Stimulated activated CD4-positive, alpha-beta T cell treated with anti-CD3 and anti-CD28 coated beads, Interleukin-15, amount 100 ng/mL, for 24 hours (primary cell): ENCODE measurements at places on chromosomes 12 and 14.

DNA sequence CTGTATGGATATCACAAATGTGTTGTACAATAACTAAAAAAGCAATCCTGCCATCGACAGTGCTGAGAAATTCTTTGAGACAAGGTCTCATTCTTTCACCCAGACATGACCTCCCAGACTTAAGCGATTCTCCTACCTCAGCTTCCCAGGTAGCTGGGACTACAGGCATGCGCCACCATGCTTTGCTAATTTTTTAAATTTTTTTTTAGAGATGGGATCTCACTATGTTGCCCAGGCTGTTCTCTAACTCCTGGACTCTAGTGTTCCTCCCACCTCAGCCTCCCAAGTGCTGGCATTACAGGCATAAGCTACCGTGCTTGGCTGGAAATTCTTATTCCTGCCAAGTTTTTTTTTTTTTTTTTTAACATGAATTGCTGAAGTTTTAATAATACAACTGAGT, 16.5 kb upstream of the NOXRED1 start:
- no peak for DNase-seq

- DNase-seq, result no peak
These were observed 323.8 kb upstream of the DCN start for GRCh38 chr12:91506452-91506851.

GRCh38 chr14:67335781-67336180, 23.8 kb downstream of the ATP6V1D start:
- DNase-seq, result peak; percentile 16

DNA sequence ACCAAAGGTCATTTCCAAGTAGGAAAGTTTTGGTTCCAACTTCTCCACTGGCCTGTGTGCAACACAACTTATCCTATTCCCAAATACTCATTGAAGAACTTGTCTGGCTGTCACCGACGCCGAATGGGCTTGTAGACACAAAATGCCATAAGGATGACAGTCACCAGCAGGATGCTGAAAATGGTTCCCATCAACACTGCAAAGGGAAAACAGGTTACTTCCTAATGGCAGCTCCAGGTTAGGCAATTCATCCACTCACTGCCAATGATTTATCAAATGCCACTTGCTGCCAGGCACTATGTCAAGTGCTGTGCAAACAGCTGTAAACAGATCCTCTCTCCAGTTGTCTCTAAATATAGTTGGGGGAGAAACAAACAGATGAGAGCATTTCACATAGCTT, 6.1 kb downstream of the C12orf76 start:
- no peak for DNase-seq

DNA sequence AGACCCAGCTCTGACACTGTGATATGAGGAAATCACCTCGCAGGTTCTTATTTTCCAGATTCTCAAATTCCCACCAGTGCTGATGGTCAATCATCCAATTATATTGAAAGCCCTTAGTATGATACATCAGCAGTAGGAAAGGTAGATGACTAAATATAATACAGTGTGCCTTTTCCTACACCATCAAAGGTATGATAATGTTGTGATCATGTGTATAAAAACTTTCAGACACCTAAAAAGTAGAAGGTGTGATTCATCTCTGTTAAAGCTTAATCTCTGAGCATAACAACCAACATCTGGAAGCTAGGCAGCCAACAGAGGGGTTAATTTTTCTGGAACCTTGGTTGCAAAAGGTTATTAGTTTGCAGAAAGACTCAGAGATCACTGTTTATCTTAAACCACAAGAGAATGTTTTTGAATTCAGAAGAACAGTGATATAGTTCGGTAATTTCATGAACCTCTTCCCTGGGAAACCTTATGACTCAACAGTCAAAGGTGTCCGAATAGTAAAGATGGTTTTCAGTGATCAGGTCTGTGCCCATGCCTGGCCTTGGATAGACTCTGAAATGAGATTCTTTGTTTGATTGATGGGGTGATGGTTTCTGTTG, 122.5 kb downstream of the ETV6 start:
- no peak for DNase-seq

- no peak for DNase-seq
These were observed 633.5 kb downstream of the RERGL start for GRCh38 chr12:17456486-17456885.

DNA sequence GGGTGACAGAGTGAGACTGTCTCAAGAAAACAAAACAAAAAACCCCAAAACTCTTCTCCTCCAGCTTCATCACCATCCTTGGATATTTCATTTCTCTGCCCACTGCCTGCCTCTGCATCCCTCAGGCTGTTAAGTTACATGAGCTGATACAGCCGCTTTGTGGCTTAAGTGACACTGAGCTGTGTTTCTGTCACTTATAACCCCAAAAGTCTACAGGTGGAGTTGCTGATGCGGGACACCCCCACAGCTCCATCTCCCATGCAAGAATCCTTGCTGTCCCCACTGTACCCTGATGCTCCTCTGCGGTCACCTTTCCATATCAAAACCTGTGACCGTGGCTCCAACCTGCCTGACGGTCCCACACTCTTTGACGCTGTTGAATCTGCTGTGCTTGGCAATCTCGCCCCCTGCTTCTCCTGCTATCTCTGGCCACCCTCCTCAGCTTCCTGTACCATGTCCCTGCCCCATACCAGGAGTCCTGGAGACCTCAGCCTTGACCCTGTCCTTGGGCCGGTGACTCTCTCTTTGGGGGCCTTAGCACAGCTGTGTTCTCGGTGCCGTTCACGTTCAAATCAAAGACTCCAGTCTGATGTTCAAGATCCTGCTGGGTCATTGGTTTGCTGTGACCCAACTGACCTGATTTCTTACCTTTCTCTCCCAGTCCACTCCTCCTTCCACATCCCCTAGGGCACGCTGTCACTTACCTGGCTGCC, 20.3 kb downstream of the HVCN1 start:
- no peak for DNase-seq

DNA sequence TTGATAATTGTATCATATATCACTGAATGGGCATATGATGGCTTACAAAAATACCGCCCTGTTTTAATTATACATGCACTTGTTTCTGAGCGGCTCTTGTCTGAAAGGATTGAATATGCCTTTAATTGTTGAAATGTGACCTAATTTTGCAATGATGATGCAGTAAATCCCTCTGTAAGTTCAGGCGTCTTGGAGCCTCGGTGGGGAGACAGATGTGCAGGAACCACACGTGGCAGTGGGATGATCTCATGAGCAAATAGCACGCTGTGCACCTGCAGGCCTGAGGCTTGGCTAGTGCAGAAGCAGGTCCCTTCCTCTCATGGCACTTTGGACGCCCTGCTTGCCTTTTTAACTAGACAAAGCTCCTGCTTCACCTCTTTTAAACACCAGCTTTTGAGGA, 49.3 kb upstream of the ASPG start:
- DNase-seq, result no peak

GRCh38 chr12:11823043-11823442, 173.6 kb downstream of the ETV6 start:
- no peak for DNase-seq

DNA sequence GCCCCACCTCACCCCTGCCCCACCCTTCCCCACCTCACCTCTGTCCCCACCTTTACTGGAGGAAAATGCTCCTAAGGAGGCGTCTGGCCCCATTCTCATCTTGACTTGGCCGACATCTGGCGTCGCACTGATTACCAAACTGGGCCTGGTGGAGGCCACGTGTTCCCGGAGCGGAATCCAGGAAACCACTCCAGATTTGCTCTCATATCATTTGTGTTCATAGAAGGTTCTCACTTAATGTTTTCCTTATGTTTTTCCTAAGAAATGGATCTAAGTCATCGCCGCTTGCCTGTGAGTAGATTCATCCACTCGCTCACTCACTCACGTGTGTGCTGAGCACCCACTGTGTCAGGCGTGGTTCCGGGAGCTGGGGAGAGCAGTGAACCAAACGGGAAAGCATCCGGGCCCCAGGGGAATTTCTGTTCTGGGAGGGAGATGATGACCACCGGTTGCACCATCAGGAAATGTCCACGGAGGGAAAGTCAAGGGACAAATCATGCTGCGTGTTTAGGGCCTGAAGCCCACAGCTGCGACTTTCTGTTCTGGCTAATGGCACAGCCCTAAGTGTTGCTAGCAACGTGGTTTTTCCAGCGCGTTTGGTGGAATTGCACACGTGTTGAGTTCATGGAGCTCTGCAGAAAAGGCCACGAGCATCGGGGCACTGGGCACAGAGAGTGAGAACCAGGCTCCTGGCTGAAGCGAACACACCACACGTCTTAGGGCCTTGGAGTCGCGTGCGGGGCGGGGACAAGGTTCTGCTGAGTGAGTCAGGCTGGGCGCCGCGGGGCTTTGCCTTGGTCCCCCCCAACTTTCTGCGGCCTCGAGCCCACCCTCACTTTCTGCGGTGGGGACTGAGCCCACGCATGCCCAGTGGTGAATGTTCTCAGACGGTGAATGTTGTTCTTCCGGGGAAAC, 57.7 kb downstream of the ADGRD1 start:
- DNase-seq, result no peak

DNA sequence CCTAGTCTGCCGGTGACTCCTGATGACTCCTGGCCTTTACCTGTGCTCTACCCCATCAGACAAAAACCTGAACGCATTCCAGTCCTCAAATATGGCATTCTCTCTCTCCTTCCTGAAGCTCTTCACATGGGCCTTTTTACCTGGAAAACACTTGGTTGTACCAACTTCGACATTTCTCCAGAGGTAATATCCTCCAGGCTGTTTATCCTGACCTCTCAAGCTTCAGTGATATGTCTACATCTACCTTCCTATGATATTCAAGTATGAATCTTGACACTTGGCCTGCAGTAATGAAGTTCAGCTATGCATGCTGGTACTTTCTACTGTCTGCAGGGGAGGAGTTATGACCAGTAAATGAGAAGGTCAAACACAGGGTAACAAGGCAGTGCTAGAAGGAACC, 901.8 kb downstream of the VRK1 start:
- DNase-seq, result no peak

DNA sequence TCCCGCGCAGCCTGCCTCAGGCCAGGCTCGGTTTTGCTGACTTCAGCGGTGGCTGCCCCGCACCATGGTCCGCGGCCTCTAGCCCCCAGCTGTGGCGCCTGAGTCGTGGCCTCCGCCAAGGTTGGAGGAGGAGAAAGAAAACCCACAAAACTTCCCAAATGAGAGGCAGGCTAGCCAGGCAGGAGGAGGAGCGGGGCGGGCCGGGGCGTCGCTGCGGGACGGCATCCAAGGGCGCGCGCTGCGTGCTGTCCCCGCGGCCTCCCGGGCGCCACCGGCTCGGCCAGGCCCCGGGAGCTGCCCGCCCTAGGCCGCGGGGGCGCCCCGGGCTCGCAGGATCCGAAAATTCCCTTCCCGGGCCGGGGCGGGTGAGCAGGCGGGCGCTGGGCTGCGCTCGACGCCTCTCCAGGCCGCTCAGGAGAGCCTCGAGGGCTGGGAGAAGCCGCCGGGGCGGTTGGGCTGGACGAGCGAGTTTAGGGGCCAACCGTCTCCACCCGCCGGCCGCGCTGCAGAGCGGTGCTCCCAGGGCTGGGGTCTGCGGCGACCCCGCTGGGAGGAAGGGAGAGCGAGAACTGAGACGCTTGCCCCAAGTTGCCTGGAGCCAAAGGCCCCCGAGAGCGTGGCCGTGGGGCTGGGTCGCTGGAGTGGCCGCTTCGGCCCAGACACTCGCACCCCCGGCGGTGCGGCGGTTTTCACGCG, at the start of gene EFS:
TSS of gene EFS (minus strand) at position 137 of the 696 bp plus-strand sequence. CDS start 147 bp downstream, outside the sequence.
- no peak for DNase-seq

DNA sequence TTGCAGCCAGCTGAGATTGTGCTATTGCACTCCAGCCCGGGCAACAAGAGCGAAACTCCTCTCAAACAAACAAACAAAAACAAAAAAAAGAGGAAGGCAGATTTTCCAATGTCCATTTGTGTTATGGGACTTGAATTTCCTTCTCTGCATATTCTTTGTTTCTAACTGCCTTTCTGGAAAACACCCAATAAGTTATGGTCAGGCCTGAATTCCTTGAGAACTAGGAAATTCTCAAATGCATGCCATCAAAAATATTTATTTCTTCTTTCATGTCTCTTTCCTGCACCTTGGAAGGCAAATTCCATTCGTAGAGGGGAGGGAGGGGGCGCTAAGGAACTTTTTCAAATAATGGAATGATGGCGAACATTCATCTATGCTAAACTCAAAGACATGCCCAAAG, 117.6 kb upstream of the TMCC3 start:
- DNase-seq, result no peak

GRCh38 chr12:125161712-125162022, 96.4 kb downstream of the AACS start:
- DNase-seq, result no peak

- peak; percentile 39 for DNase-seq
These were observed 23.1 kb downstream of the ACVR1B start for GRCh38 chr12:51974646-51975045.

GRCh38 chr12:42732908-42733411, 143.4 kb upstream of the PRICKLE1 start:
- no peak for DNase-seq

- DNase-seq, result no peak
These were observed 1.9 kb upstream of the SCFD1 start for GRCh38 chr14:30620178-30620577.

- peak; percentile 15 for DNase-seq
These were observed 713 bp downstream of the ALKBH2 start for GRCh38 chr12:109092497-109093021.

- DNase-seq, result no peak
These were observed 711.0 kb downstream of the AACS start for GRCh38 chr12:125776212-125776611.

GRCh38 chr14:65321370-65321875, 91.1 kb upstream of the FUT8 start:
- DNase-seq, result peak; percentile 19

- DNase-seq, result no peak
These were observed 93.8 kb downstream of the TRAFD1 start for GRCh38 chr12:112219195-112219594.

- no peak for DNase-seq
These were observed 30.4 kb upstream of the IFT81 start for GRCh38 chr12:110093631-110094311.

DNA sequence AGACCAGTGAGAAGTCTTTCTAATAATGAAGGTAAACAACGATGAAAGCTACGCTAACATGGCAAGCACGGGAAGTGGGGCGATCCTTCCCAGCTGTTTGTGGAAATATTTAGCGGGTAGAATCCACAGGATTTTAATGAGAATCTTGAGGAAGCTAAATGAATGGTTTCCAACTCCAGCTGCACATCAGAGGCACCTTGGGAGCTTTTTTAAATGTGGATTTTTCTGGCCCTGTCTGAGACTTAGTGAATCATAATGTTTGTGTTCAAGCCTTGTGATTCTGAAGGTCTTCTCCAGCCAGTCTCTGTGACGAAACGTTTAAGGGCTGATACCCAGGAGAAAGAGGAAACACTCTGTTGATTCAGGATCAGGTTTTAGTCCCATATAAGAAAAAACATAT, 169.8 kb downstream of the CAPZA3 start:
- no peak for DNase-seq

GRCh38 chr14:73623504-73624054, 11.3 kb downstream of the ACOT6 start:
- no peak for DNase-seq

GRCh38 chr12:47891356-47891755, 13.4 kb downstream of the VDR start:
- no peak for DNase-seq
